Kidney (tissue), 22 donors: ENCODE measurements at places on chromosomes 11 and 22.

DNA sequence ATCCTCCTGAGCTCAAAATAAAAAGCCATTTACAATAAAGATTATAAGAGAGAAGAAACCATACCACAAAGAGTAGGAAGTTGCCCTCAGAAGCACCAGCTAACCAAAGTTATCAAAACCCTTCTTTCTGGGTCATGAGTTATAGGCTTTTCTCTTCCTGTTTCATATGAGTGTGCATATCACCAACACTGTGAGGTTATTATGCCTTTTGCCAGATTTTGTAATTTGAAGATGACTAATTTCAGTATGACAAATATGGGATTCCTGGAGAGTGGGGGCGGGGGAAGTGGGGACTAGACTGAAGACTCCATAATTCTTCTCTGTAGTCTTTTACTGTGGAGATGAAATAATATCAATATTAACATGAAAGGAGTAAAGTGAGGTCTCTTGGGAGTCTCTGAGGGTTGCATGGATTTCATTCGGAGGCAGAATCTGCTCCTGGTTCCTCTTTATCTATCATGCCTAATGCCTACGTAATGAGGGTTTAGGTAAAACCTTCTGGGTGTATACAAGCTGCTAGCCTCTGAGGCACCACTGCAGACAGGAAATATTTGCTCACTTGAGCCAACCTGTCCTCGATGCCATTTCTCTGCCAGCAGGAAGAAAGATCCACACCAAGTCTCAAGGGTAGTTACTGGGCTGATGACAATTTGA lies 2.1 kb downstream of the LPXN start:
- H3K36me3 ChIP-seq, result peaks cover 3% of the 10 kb centered on the region
- peak overlapping the region; percentile 7 for H3K27ac ChIP-seq
- H3K27me3 ChIP-seq, result no peaks in the 10 kb centered on the region
- no peak overlapping the region for H3K4me3 ChIP-seq
- no peak for DNase-seq
- H3K4me1 ChIP-seq, result peaks cover 2% of the 10 kb centered on the region

DNA sequence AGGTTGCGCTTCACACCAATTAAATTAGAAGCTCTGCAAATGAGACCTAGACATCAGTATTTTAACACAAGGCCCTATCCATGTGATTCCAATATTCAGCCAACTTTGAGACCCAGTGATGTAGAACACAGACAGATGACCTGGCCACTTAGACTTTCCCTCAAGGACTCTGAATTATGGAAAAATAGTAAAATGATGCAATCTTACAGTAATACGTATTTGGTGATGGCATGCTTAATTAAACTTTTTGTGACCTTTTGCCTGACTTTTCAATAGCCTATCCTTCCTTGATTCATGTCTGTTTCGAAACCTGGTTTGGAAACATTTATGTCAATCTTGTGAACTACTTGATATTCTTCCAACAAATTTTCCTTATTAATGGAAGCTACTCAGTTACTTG lies 521.2 kb downstream of the KCNA4 start:
- H3K4me1 ChIP-seq, result no peaks in the 10 kb centered on the region
- no peaks in the 10 kb centered on the region for H3K27me3 ChIP-seq
- no peaks in the 10 kb centered on the region for H3K36me3 ChIP-seq
- H3K27ac ChIP-seq, result no peak overlapping the region

DNA sequence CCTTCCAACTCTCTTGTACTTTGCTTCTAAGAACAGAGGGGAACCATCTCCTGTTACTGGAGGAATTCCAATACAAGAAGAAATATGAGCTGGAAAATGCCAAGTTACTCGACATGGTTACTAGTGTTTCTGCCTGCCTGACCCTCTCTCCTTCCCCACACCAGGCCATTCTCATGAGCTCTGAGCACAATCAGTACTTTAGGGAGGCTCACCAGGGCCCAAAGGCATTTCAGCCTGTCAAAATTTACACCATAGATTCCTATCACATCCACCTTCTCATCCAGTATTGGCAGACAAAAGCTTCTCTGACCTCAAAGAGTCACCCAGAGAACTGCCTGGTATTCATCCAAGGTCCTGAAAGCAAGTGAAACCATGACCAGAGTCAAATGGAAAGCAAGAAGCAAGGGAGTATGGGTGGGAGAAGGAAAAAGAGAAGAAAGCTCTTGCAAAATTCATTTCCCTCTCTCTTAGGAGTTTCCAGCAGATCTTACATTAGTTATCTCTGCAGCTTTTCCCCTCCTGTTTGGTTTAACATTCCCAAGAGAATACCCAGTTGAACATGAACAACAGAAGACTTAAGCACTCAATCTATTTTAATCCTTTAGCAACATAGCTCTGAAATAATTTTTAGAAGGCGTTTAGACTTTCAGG lies 58.7 kb upstream of the NCAM1 start:
- DNase-seq, result peak; percentile 59
- H3K27me3 ChIP-seq, result no peaks in the 10 kb centered on the region
- no peak overlapping the region for H3K27ac ChIP-seq
- H3K36me3 ChIP-seq, result no peaks in the 10 kb centered on the region
- H3K4me3 ChIP-seq, result no peak overlapping the region

DNA sequence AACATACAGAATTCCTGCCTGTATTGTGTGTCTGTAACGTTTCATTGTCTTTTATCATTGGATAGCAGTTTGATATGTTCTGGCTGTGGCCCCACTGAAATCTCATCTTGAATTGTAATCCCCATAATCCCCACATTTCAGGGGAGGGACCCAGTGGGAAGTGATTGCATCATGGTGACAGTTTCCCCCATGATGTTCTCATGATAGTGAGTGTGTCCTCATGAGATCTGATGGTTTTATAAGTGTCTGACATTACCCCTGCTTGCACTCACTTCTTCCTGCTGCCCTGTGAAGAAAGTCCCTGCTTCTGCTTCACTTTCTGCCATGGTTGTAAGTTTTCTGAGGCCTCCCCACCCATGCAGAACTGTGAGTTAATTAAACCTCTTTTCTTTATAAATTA lies 19.6 kb upstream of the MTMR2 start:
- H3K36me3 ChIP-seq, result no peaks in the 10 kb centered on the region
- no peaks in the 10 kb centered on the region for H3K27me3 ChIP-seq
- H3K27ac ChIP-seq, result no peak overlapping the region
- no peaks in the 10 kb centered on the region for H3K4me1 ChIP-seq

DNA sequence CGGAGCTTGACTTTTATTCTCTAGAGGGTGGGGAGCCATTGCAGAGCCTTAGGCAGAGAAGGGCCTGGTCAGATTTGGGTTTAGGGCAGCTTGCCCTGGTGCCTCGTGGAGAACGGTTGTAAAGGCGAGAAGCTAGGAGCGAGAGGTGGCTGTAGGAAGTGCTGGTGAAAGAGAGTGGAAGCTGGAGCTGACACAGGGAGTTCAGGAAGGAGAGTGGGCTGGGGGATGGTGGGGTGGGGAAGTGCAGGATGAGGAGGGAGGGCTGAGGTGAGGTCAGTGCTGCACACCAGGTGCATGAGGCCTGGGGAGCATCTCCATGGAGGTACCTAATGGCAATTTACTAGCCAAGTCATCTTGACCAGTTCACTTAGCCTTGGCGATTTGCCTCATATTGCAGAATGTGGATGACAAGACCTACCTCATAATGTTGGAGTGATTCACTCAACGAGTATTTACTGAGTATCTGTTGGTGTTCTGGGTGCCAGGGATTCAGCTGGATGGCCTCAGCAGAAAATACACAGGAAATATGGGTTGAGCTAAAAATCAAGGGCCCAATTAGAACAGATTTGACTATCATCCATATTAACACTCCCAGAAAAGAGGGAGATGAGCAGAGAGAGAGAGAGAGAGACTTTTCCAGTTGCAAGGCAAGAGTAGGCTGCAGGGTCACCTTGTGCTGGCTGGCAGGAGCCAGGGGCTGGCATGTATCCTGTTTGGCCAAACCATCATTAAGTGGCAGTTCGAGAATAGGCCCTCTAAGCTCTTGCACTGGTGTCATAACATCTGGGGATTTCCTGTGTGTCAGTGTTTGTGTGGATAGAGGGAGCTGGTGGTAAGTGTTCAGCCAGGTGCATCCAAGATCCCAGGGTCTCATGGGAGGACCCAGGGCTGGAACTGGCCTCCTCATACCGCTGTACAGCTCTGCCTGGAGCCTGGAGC lies 44.4 kb upstream of the CLDN5 start:
- no peaks in the 10 kb centered on the region for H3K27me3 ChIP-seq
- H3K4me3 ChIP-seq, result no peak overlapping the region
- H3K27ac ChIP-seq, result no peak overlapping the region
- no peaks in the 10 kb centered on the region for H3K4me1 ChIP-seq
- DNase-seq, result no peak
- no peaks in the 10 kb centered on the region for H3K36me3 ChIP-seq

- H3K27me3 ChIP-seq, result no peaks in the 10 kb centered on the region
- H3K4me1 ChIP-seq, result peaks cover 2% of the 10 kb centered on the region
- no peak overlapping the region for H3K4me3 ChIP-seq
- no peaks in the 10 kb centered on the region for H3K36me3 ChIP-seq
- no peak overlapping the region for H3K27ac ChIP-seq
- DNase-seq, result no peak
Observed at GRCh38 chr11:57288771-57289579, 35.8 kb downstream of the TNKS1BP1 start.

DNA sequence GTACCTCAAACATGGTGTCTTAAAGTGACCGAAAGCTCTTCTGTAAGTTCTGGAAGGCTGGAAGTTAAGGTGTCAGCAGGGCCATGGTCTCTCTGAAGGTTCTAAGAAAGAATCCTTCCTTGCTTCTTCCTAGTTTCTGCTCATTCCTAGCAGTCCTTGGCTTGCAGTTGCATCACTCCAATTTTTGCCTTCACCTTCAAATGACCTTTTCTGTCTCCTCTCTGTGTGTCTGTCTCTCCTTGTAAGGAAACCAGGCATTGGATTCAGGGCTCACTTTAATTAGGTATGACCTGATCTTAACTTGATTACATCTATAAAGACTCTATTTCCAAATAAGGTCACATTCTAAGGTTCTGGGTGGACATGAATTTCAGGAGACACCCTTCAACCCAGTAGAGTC lies 8.7 kb downstream of the AASDHPPT start:
- H3K4me1 ChIP-seq, result no peaks in the 10 kb centered on the region
- no peaks in the 10 kb centered on the region for H3K27me3 ChIP-seq
- no peak overlapping the region for H3K27ac ChIP-seq
- no peak for DNase-seq
- peaks cover 7% of the 10 kb centered on the region for H3K36me3 ChIP-seq

DNA sequence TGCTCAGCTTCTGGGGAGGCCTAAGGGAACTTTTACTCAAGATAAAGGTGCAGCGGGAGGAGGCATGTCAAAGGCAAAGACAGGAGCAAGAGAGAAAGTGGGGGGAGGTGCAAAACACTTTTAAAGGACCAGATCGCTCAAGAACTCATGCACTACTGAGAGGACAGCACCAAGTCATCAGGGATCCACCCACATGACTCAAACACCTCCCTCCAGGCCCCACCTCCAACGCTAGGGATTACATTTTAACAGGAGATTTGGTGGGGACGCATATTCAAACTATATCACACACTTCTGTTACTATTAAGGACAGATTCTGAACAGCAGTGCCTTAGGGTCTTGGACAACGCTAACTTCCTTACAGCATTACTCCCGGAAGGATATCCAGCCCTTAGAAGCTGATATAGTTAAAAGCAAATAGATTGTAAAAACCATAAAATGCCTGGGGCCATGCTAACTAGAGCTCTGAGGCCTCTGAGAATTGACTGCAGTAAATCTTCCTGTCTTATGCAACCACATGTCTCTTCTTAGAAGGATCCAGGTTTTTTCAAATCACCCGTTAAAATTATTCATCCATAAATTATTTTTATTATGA lies 16.7 kb upstream of the ZC3H12C start:
- DNase-seq, result no peak
- H3K4me1 ChIP-seq, result peaks cover 6% of the 10 kb centered on the region
- H3K36me3 ChIP-seq, result no peaks in the 10 kb centered on the region
- H3K27ac ChIP-seq, result no peak overlapping the region
- H3K27me3 ChIP-seq, result no peaks in the 10 kb centered on the region

- no peaks in the 10 kb centered on the region for H3K27me3 ChIP-seq
- no peak for DNase-seq
- H3K27ac ChIP-seq, result no peak overlapping the region
- no peak overlapping the region for H3K4me3 ChIP-seq
- no peaks in the 10 kb centered on the region for H3K4me1 ChIP-seq
Observed at GRCh38 chr22:37059876-37060449, 8.4 kb downstream of the KCTD17 start.

DNA sequence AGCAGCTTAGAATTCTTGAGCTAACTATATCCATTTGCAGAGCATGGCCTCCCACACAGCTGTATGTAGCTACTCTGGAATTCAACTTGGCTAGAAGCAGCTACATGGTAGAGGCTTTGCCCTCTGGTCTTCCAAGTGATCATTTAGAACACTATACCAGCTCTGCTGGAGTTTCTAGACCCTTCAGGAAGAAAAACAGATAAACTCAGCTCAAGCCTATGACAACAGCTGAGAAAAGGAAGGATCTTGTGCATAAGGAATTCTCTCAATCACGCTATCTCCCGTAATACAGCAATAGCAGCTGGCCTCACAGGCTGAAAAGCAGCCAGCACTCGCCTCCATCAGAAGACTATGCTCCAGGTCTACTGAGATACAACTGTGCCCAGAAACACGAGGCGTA lies 50.6 kb upstream of the APOA1 start:
- H3K4me3 ChIP-seq, result no peak overlapping the region
- peaks cover 15% of the 10 kb centered on the region for H3K36me3 ChIP-seq
- no peaks in the 10 kb centered on the region for H3K4me1 ChIP-seq
- DNase-seq, result no peak

DNA sequence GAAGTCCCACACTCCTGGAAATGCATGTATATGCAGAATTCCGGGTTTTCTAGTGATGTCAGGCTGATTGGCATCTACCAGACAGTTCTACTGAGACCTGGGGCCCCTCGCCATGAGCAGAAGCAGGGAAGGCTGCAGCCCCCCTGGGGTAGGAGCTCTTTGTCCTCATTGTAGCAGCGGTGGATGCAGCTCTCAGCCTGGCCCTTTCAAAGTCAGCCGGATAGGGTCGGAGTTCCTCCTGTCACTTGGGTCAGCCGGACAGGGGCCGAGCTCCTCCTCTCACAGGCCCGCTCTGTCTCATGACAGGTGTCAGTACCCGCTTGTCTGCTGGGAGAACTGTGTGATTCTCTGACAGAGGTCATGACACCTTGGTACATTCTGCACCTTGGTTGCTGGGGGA lies 30.0 kb downstream of the MRGPRD start:
- H3K4me3 ChIP-seq, result no peak overlapping the region
- DNase-seq, result no peak
- H3K27me3 ChIP-seq, result no peaks in the 10 kb centered on the region

- no peaks in the 10 kb centered on the region for H3K36me3 ChIP-seq
- H3K4me3 ChIP-seq, result no peak overlapping the region
- no peaks in the 10 kb centered on the region for H3K4me1 ChIP-seq
- H3K27ac ChIP-seq, result no peak overlapping the region
- DNase-seq, result peak; percentile 49
- H3K27me3 ChIP-seq, result no peaks in the 10 kb centered on the region
Observed at GRCh38 chr11:126489836-126490660, 134.6 kb downstream of the ST3GAL4 start.

- peaks cover 9% of the 10 kb centered on the region for H3K4me1 ChIP-seq
- H3K36me3 ChIP-seq, result no peaks in the 10 kb centered on the region
- DNase-seq, result no peak
Observed at GRCh38 chr11:61773356-61773755, 19.0 kb downstream of the TMEM258 start.

GRCh38 chr11:63490551-63491239 lies at the start of gene PLAAT5:
TSS of gene PLAAT5 (minus strand) at chr11:63491167. CDS start at chr11:63491034, 133 bp downstream.
- H3K36me3 ChIP-seq, result no peaks in the 10 kb centered on the region
- H3K27me3 ChIP-seq, result no peaks in the 10 kb centered on the region
- no peaks in the 10 kb centered on the region for H3K4me1 ChIP-seq
- DNase-seq, result peak; percentile 67
- H3K27ac ChIP-seq, result no peak within 1 kb of the TSS
- peak within 1 kb of the TSS; percentile 61 for H3K4me3 ChIP-seq
